CD4-positive, CD25-positive, alpha-beta regulatory T cell (primary cell): ENCODE measurements at places on chromosomes 6 and 20. TPM values are rescaled to one million over a fixed set of nuclear protein-coding genes. Genes with fewer than 3 reads are reported as not detected.

- no peaks in the 10 kb centered on the region for H3K27me3 ChIP-seq
- H3K27ac ChIP-seq, result peak overlapping the region; percentile 6
- H3K4me1 ChIP-seq, result peaks cover 26% of the 10 kb centered on the region
- peaks cover 56% of the 10 kb centered on the region for H3K36me3 ChIP-seq
- no peak overlapping the region for H3K4me3 ChIP-seq
Observed at GRCh38 chr20:58986286-58986967, 5.4 kb downstream of the NELFCD start.

Gene HLA-G
- polyA plus RNA-seq, result 1.5 TPM

Gene WFDC2
- polyA plus RNA-seq, result not detected

DNA sequence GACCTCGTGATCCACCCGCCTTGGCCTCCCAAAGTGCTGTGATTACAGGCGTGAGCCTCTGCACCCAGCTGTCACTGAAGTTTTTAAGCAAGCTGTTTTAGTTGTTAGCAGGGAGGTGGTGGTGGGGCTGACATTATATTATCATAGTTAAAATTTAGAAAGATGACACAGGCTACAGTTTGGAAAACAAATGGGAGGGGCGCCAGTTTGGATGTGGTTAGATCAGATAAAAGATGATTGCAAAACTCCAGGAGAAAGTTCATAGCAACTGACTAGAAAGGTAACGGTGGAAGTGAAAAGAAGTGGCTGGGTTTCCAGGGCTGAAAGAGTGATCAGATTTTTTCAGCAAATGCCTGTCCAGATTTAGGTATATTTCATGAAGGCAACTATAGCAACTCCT is 311.9 kb upstream of the CITED2 start:
- H3K36me3 ChIP-seq, result no peaks in the 10 kb centered on the region
- no peak overlapping the region for H3K27ac ChIP-seq
- no peak for DNase-seq
- H3K27me3 ChIP-seq, result peaks cover under 1% of the 10 kb centered on the region

DNA sequence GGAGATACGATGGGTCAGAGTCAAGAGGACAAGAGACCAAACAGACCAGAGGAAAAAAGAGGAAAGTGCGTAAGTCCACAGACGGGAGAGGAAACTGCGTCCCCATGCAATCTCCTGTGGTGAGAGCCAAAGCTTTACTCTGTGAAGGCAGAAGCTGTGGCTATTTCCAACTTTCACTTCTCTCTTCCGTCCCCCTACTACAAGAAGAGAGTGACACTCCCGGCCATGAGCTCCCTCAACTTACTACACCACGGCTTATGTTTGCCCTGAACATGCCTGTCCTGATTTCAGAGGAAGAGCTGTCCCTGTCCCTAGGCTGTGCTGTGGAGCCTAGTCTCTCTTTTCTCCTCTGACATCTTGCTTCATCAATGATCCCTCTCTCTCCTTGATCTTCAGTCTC is 11.5 kb upstream of the SSR1 start:
- H3K4me3 ChIP-seq, result no peak overlapping the region
- H3K27me3 ChIP-seq, result peaks cover 5% of the 10 kb centered on the region
- no peak for DNase-seq
- H3K4me1 ChIP-seq, result no peaks in the 10 kb centered on the region
- no peaks in the 10 kb centered on the region for H3K36me3 ChIP-seq
- H3K27ac ChIP-seq, result no peak overlapping the region

Gene WFDC5
- polyA plus RNA-seq, result not detected

Gene HSP90AB1
- 368 TPM for polyA plus RNA-seq

- H3K36me3 ChIP-seq, result no peaks in the 10 kb centered on the region
- DNase-seq, result no peak
- no peak overlapping the region for H3K27ac ChIP-seq
- H3K4me1 ChIP-seq, result peaks cover 9% of the 10 kb centered on the region
Observed at GRCh38 chr6:138450445-138450844, 46.4 kb downstream of the HEBP2 start.

GRCh38 chr6:124882579-124883393 is 79.5 kb upstream of the RNF217 start:
- H3K4me1 ChIP-seq, result no peaks in the 10 kb centered on the region
- no peak overlapping the region for H3K4me3 ChIP-seq
- no peak overlapping the region for H3K27ac ChIP-seq
- no peaks in the 10 kb centered on the region for H3K36me3 ChIP-seq
- DNase-seq, result no peak
- no peaks in the 10 kb centered on the region for H3K27me3 ChIP-seq

Gene LRRC1
- 0.38 TPM for polyA plus RNA-seq

Gene GRIK2
- not detected for polyA plus RNA-seq

Gene NANP
- 0.66 TPM for polyA plus RNA-seq

DNA sequence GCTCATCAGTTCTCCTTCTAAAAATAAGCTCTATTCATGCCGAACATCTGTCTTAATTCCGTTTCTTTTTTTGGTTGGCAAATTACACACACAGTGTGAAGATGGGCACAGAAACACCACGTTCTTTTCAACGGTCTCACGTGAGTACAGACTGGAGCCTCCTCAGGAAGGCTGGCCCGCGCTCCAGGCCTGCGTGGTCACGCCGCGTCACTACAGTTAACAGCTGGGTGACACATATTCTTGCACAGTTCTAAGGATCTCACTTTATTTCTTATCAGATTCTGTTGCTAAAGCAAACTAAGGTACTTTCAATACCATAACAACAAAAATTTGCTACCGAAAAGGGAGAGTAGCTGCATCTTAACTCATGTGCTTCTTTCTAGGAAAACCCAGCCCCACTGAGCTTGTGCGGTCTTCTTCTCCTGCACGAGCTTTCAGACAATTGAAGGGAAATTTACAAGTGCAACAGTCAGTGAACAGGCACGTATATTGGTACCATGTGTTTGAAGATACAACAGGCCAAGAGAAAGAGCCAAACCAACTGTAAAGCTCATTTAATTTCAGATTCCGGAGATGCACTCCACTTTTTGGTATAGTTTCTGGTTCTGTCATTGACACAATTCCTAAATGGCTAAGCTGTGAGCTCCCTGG is 55.6 kb upstream of the MPC1 start:
- no peaks in the 10 kb centered on the region for H3K36me3 ChIP-seq
- H3K27ac ChIP-seq, result no peak overlapping the region
- no peak overlapping the region for H3K4me3 ChIP-seq
- DNase-seq, result no peak
- H3K4me1 ChIP-seq, result peaks cover 12% of the 10 kb centered on the region
- H3K27me3 ChIP-seq, result no peaks in the 10 kb centered on the region

DNA sequence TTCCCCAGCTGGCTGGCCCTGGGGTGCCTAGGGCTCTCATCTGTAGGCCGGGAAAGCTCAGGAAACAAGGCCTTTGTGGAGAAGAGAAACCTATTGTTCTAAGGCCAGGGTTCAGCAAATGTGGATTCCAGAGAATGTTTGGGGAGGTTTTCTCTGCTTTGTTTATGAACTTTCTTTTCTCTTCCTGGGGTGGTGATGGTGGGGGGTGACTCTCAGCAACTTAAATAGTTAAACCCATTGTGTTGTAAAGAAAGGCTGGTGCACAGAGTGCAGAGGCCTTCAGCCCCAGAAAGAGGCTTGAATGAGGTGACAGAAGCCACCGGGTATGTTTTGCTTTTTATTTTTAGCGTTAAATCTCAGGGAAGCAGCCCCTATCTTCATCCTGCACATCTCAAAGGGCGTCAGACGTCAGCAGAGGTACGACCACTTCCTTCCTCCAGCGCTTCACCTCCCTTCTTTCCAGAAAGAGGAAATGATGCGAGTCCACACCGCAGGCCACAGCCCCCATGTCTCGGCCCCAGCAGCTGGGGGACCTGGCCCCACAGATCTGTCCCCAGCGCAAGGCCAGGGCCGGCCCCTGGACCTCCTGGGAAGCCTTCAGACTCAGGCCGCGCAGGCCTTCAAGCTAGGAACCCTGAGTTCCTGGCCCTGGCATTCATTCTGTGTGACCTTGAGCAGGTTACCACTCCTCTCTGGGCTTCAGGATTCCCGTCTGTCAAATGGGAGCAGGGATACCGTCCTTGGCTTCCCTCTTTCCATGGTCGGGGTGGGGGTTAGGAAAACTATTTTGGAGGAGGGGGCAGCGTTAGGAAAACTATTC is 605 bp upstream of the PPP1R16B start:
- H3K4me1 ChIP-seq, result peaks cover 54% of the 10 kb centered on the region
- peak overlapping the region; percentile 99 for H3K27ac ChIP-seq
- no peaks in the 10 kb centered on the region for H3K27me3 ChIP-seq
- DNase-seq, result peak; percentile 91
- H3K4me3 ChIP-seq, result peak overlapping the region; percentile 84

GRCh38 chr20:48635791-48636267 is 192.0 kb downstream of the PREX1 start:
- H3K36me3 ChIP-seq, result peaks cover 95% of the 10 kb centered on the region
- no peaks in the 10 kb centered on the region for H3K4me1 ChIP-seq
- DNase-seq, result peak; percentile 42
- no peak overlapping the region for H3K4me3 ChIP-seq
- no peaks in the 10 kb centered on the region for H3K27me3 ChIP-seq

- no peak overlapping the region for H3K27ac ChIP-seq
- no peaks in the 10 kb centered on the region for H3K27me3 ChIP-seq
- no peak overlapping the region for H3K4me3 ChIP-seq
- no peaks in the 10 kb centered on the region for H3K4me1 ChIP-seq
- no peaks in the 10 kb centered on the region for H3K36me3 ChIP-seq
Observed at GRCh38 chr6:44833248-44833647, 445.7 kb downstream of the CDC5L start.

DNA sequence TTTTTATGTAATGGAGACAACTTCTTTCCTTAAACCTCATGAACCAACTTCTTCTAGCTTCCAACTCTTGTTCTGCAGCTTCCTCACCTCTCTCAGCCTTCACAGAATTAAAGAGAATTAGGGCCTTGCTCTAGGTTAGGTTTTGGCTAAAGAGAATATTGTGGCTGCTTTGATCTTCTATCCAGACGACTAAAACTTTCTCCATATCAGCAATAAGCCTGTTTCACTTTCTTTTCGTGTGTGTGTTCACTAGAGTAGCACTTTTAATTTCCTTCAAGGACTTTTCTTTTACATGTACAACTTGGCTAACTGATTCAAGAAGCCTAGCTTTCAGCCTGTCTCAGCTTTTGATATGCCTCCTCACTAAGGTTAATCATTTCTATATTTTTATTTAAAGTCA is 596.1 kb upstream of the NRSN1 start:
- no peaks in the 10 kb centered on the region for H3K27me3 ChIP-seq
- no peaks in the 10 kb centered on the region for H3K4me1 ChIP-seq
- no peak overlapping the region for H3K27ac ChIP-seq

DNA sequence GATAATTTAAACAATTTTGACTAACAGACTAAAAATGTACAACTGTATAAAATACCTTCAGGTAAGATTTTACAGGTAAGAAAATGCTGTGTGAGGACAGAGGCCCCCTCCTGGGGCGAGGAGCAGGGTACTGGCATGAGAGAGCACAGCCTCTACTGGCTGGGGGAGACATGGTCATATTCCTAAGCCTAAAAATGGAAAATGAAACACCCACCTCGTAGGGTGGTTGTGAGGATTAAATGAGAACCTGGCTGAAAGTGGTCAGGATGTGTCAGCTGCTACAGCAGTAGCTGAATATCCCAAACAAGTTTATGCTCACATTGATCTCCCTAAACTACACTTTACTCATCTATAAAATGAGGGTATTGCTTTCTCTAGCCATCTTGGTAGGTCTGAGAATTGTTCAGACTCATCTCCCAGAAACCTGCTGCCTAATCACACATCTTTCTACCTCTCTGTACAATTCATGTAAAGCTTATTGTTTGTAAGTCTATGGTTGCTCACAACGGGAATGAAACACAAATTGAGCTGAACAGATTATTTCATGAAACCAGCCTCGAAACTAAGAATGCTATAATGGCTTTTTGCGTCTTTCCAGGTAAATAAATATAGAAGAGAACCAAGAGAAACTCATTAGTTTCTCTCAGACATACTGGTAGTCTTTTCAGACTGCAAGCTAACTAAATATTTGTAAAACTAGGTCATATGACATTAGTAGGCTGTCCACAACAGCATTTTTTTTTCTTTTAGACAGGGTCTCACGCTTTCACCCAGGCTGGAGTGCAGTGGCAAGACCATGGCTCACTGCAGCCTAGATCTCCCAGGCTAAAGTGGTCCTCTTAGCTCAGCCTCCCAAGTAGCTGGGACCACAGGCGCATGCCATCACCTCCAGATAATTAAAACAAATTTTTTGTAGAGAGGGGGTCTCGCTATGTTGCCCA is 69.6 kb downstream of the POPDC3 start:
- no peak for DNase-seq
- H3K4me1 ChIP-seq, result no peaks in the 10 kb centered on the region
- no peaks in the 10 kb centered on the region for H3K36me3 ChIP-seq
- H3K4me3 ChIP-seq, result no peak overlapping the region
- no peak overlapping the region for H3K27ac ChIP-seq

Gene FAM162B
- not detected for polyA plus RNA-seq

GRCh38 chr6:163095401-163095800 is 319.1 kb upstream of the QKI start:
- H3K27ac ChIP-seq, result no peak overlapping the region
- no peak for DNase-seq
- no peak overlapping the region for H3K4me3 ChIP-seq
- no peaks in the 10 kb centered on the region for H3K27me3 ChIP-seq
- H3K4me1 ChIP-seq, result no peaks in the 10 kb centered on the region

- no peaks in the 10 kb centered on the region for H3K36me3 ChIP-seq
- H3K4me1 ChIP-seq, result peaks cover 5% of the 10 kb centered on the region
- H3K27ac ChIP-seq, result no peak overlapping the region
- H3K27me3 ChIP-seq, result no peaks in the 10 kb centered on the region
- no peak for DNase-seq
- no peak overlapping the region for H3K4me3 ChIP-seq
Observed at GRCh38 chr6:43313813-43314212, 5.2 kb upstream of the CRIP3 start.

DNA sequence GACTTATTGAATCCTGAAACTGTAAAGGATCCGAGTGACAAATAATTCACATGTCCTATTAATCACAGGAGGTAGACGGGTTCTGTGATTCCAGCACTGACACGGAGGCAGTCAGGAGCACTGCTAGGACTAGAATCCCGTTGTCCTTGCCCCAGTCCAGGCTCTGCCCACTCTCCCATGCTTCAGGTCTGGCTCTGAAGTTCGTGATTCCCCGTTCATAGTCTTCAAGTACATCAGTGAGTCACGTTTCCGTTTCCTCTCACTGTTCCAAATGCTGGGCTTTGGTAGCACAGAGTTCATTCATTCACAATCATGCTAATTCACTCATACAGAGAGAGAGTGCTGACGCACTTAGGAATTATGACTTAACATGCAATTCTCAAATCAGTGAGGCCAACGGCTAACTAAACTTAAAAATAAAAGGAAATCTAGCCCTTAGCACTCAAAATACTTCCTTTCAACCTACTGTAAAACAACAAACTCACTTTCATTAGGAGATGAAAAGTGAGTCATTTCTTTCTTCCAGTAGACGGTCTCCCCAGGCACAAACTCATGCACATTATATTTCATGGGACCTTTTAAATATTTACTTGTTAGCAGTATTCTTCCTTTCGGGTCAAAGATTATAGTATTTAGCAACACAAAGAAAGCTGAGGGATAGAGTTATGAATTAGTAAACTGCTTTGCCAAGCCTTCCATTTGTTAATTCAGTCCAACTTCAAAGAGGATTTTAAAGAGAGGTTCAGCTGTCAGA is 94.0 kb upstream of the NHSL1 start:
- H3K27ac ChIP-seq, result no peak overlapping the region
- no peaks in the 10 kb centered on the region for H3K36me3 ChIP-seq
- H3K27me3 ChIP-seq, result no peaks in the 10 kb centered on the region
